ENCODE measurements at places on chromosomes 1 and 21.

DNA sequence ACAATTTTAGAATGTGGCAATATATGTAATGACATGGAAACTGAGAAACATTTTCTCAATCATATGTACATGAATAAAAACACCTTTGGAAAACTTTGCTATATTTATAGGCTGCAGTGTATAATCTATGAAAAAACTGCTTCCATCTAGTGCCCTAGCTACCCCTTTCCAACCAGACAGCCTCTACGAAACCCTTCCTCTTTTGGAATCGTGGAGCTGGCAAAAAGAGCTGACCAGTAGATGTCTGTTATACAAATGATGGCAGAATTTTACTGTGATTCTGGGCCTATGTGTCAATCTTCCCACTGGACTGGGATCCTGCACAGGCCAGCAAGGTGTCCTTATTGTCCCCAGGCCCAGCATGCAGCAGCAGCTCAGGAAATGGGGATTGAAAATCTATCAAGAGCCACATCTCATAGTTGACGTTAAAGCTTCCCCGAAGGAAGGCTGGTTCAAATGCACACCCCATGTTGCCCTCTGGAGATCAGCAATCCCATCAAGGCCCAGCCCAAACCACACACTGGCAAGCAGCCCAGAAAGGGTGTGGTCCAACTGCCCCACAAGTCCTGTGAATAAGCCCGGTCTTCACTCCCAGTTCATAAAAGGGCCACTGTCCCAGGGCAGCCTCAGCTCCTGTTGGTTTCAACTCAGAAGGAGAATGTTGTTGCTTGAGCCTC, 8.8 kb upstream of the FAM20B start:
- no peak for DNase-seq

DNA sequence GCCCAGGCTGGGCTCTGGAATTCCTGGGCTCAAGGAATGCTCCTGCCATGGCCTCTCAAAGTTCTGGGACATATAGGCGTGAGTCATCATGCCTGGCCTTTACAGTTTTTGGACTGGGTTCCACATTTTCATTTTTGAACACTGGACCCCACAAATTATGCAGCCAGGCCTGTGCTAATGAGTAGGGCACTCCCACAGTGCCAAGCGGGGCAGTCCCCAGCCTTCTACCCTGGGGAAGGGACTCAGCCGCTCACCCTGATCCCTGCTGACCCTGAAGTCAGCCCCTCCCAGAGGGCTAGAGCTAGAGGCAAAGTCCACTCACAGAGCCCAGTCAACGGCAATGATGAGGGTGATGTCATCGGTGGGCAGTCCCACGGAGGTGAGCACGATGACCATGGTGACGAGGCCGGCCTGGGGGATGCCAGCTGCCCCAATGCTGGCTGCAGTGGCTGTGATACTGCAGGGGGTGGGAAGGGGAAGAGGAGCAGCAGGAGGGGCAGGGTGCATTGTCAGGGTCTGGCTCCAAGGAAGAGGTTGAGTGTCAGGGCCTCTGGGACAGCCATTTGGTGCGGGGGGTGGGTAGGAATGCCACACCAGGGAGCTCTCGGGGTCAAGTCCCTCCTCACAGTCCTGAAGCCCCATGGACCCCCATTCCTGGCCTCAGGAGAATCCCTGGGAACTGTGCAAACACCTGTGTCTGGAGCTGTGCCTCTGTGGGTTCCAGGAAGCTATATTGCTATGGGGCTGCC, 27.6 kb downstream of the PODN start:
- DNase-seq = no peak

GRCh38 chr1:16625497-16626408, 12.4 kb upstream of the NBPF1 start:
- DNase-seq = no peak

- no peak for DNase-seq
Measured at GRCh38 chr1:54859700-54860391, 27.1 kb downstream of the DHCR24 start.

DNA sequence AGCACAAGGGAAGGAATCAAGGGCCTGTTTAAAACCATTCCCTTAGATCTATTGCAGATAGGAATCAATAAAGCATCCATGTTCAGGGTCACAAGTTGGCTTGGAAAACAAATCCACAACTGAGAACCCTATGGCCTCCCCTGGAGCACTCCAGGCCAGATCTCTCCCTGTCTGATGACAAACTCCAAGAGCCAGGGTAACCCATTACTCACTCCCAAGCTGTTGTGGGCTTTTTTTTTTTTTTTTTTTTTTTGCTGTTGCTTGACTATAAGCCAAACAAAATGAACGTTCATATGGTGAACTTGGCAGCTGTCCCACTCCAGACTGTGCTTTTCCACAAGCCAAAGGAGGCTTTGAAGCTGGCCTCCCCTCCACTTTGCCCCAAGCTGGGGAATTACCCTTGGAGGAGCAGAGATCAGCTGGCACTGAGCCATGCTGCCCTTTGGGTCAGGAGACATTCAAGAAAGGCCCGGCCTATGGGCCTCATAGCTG, 35.7 kb upstream of the VAV3 start:
- DNase-seq = no peak

DNA sequence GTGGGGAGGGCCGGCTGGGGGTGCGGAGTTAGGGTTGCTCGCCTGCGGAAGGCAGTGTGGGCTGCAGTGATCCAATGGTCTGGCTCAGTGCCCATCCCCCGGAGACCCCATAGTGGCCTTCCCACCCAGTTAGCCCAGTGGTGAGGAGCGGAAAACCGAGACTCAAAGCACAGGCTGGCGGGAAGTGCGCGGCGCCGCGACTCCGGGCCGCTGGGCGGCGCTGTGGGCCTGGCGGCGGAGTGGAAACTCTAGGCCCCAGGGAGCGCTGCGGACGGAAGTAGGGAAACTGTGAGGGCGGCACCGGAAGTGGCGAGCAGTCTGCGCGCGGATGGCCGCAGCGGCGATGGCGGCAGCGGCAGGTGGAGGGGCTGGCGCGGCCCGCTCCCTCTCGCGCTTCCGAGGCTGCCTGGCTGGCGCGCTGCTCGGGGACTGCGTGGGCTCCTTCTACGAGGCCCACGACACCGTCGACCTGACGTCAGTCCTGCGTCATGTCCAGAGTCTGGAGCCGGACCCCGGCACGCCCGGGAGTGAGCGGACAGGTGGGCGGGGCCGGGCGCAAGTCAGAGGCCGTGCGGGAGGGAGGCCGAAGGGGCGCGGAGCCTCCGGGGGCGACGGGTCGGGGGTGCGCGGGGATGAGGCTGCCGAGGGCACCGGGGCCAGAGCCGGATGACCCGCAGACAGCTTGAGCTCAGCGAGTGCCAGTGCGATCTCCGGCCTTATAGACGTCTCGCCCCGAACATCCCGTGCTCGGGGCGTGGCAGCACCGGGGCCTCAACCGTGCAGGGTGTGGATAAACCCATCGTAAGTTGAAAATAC, at the start of gene ADPRS:
ADPRS (plus strand) TSS at position 316 of the 816 bp plus-strand sequence; CDS start at position 329, 13 bp downstream.
- peak; percentile 83 for DNase-seq

DNA sequence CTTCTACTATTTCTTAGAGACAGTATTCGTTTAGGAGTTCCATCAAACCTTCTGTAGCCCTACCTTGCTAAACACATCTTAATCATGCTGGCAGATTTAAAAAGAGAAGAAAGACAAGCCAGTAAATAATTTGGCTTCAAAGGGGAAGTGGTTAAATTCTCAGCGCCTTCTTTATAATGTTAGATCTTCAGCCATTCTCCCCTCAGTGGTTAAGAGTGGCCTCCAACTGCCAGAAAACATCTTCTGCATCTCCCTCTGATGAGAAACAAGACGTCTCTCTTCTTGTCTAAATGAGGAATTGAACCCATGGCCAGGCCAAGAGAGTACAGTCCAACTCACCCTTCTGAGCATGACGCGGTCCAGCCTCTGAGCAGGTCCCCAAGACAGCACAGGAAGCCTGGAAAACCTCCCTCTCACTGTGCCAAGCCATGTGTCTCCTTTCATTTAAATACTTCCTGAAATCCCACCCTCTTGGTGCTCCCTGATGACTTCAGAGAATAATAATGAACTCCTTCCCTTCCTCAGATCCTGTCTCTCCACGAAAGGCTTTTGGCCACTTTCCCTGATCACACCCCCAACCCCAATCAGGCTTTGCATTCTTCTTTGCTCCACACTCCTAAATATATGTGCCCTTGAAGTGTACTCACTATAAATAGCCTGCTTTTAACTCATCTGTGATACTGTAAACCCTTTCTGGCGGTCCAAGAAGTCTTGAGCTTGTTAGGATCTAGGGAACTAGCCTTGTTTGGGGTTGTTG, 16.4 kb upstream of the LRRC52 start:
- DNase-seq = no peak

- DNase-seq = no peak
Measured at GRCh38 chr21:41966872-41967621, 13.2 kb upstream of the C2CD2 start.

- no peak for DNase-seq
Measured at GRCh38 chr1:10324627-10325026, 74.2 kb upstream of the PGD start.

- no peak for DNase-seq
Measured at GRCh38 chr1:86176226-86176625, 19.7 kb upstream of the COL24A1 start.

GRCh38 chr1:201884425-201884824, 4.3 kb upstream of the SHISA4 start:
- DNase-seq = no peak

DNA sequence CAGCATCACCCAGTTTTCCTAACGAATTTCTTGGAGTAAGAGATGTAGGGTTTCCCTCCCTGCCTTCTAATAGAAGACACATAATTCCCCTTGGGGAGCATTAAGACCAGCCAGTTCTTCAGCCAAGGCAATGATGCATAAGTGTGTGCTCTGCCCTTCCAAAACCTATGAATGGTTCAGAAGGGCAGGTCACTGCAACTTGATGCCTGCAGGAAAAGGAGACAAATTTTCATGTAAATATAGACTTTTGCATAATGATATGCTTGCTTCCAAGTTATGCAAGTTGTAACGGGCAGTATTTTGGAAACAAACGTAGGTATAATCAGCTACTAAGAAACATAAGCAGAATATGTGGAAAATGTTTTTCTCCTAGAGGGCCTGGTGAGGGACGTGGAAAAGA, 31.6 kb downstream of the PTGS2 start:
- no peak for DNase-seq

Measured in stimulated activated naive CD4-positive, alpha-beta T cell (primary cell).